ENCODE measurements at places on chromosomes 5 and 9. TPM values are rescaled to one million over a fixed set of nuclear protein-coding genes. Genes with fewer than 3 reads are reported as not detected.

Gene PKD2L2
- total RNA-seq, result not detected

Gene LECT2
- not detected for total RNA-seq

Gene MYOZ3
- total RNA-seq, result 15.8 TPM

Gene LTC4S
- 6.3 TPM for total RNA-seq

Gene HRH2
- total RNA-seq, result 2.7 TPM

Gene NINJ1
- total RNA-seq, result 23.7 TPM

- no peak for DNase-seq
Measured at GRCh38 chr5:65204966-65205365, 276.8 kb downstream of the ADAMTS6 start.

DNA sequence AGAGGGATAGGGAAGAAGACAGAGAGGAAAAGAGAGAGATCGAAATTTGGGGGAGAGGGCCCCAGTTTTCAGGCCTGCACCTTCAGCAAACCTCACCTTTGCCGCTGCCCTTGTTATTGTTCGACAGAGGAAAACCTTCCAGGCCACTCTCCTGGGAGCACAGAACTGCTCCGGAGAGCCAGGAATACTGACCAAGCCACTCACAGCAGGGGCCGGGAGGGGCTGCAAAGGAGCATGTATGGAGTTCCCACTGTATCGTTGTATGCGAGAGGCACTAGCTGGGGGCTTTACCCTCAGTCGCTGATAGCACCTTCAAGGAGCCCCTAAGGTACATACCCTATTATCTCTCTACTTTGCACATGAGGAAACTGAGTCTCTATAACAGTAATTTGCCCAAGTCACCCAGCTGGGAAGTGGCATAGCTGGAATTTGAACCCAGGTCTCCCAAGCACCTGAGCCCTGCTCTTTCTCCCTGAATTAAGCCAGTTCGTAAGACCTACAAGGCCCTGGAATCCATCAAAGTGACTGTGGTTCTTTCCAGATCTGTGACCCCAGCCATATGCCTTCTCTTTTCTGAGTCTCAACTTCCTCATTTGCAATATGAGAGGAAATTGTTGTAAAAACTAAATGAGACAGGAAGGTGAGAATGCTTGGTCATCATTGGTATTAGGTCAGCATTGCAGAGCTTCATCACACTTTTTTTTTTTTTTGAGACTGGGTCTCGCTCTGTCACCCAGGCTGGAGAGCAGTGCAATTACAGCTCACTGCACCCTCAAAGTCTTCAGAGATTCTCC, 21.0 kb upstream of the FOXE1 start:
- peak; percentile 58 for DNase-seq

DNA sequence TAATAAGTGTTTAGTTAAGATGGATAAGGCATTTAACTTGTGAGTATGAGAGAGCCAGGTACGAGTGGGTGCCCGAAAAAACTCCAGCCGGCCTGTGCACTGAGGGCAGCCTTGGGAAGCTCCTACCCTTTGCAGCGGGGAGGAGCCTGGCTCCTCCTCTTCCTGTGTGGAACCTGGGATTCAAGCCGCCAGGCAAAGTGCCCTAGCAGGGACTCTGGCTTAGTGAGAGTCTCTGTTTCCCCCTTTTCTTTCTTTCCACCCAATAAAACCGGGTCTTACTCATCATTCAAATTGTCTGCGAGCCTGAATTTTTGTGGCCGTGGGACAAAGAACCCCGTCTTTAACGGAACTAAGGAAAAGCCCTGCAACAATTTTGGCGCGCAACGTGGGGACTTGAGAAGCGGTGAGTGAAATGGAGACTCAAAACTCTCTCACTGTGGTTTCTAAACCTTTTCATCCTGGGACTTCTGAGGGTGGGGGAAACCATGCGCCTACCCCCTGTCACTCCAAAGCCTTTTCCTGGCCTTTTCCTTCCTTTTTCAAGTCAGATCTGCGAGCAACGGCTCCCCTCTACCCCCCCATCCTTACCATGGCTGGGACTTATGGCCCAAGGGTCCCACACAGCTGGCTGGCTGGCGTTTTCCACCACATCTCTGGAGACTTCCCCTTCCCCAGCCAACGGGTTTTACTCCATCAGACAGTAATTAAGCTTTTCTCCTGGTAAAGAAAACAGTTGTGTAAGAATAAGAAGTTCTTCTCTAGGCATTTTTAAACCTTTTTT, 535.7 kb upstream of the ACO1 start:
- DNase-seq, result no peak

GRCh38 chr9:133977421-133978201, 14.5 kb downstream of the VAV2 start:
- no peak for DNase-seq

DNA sequence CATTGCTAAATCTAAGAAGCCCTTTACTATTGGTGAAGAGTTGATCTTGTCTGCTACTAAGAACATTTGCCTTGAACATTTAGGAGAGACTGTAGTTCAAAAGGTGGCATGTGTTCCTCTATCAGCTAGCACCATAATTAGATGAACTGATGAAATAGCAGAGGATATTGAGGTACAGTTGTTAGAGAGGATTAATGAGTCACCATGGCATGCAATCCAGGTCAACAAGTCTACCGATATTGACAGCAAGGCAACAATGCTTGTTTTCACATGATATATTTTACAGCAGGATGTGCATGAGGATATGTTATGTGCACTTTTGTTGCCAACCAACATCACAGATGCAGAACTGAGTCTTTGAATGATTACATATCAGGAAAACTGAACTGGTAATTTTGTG, 134.3 kb upstream of the CDH9 start:
- no peak for DNase-seq

GRCh38 chr5:7904170-7904569, 35.2 kb downstream of the MTRR start:
- DNase-seq, result no peak

DNA sequence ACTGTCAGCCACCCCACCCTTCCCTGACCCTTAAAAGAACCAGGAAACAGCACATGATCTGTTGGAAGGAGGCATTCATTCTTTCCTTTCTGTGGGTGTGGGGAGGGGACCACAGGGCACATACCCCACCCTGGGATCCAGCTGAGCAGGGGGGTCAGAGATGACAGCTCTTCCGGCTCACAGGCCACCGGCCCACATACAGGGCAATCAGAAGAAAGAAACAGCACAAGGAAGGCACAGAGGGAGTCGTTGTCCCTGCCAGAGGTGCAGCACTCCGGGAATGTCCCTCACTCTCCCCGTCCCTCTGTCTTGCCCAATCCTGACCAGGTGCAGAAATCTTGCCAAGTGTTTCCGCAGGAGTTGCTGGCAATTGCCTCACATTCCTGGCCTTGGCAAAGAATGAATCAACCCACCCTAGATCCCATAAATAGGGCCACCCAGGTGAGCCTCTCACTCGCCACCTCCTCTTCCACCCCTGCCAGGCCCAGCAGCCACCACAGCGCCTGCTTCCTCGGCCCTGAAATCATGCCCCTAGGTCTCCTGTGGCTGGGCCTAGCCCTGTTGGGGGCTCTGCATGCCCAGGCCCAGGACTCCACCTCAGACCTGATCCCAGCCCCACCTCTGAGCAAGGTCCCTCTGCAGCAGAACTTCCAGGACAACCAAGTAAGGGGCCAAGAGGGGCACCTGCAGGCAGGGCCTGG, at the start of gene LCN2:
Gene LCN2 (plus strand): TSS at position 453 of the 701 bp plus-strand sequence. CDS start 73 bp downstream, at position 526.
- peak; percentile 41 for DNase-seq

GRCh38 chr5:156655732-156656131, 194.4 kb upstream of the PPP1R2B start:
- DNase-seq, result no peak

DNA sequence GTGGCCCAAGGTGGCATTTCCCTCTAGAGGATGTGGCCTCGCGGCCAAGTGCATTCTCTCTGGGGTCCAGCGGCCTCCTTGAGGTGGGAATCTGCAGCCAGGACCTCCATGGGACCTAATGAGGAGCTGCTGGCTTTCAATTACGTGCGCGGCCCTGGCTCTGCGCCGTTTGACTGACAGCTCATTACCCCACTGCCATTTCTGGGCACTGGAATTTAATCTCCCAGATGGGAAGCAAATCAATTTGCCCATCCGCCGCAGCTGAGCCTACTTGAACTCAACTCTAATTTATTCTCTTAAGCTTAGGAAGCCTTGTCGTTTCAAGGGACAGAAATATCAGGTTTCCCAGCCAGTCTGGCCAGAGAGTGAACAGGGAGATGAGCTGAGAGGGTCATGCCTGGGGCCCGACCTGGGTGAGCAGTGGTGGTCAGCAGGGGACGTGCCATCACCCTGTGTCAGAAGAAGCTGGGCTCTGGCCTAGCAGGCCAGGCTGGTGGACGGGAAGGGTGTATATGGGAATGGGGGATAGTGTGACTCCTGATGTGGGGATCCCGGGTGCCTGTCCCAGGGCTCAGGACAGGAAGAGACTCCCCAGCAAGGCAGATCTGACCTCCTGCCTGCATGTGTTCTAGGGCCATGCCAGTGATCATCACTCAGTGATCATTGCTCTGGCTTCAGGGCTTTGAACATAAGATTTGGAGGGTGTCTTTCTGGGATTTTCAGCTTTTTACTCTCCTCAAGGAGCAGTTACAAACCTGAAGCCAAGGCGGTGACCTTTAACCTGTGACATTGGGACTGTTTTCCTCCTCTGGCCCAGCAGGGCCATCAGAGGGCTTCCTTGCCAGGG, 69.7 kb downstream of the MACROH2A1 start:
- DNase-seq, result no peak

DNA sequence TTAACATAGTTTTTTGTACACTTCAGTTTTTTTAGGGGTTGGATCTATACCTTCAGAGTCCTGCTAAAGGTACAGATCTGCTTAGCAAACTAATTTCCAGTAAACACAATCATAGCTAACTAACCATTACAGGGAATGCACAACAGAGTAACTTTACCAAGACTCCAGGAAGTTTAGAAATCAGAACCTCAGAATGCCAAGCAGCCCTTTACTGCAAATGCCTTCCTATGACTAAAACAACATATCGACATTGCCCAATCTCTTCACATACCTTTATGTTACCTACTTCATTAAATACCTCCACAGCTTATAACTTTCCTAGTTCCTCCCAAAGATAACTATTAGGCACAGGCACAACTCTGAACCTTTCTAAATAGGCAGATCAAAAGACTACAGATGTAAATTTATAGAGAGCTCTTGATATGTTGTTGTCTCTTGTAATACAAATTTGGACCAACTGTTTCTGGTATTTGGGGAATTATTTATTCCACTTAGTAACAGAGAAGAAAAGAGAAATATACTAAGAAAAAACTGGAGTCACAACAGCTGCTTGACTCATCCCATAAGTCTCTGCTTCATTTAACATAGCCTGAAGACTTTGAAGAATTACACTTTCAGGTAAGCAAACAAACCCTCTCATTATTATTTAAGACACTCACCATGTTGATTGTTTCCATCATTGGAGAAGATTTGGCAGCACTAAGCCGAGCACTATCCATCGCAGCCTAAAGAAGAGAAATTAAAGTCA, 46.0 kb upstream of the OR2K2 start:
- no peak for DNase-seq

GRCh38 chr5:174581479-174581878, 142.9 kb upstream of the MSX2 start:
- peak; percentile 89 for DNase-seq

- no peak for DNase-seq
Measured at GRCh38 chr9:107378006-107378405, 94.9 kb downstream of the RAD23B start.

- no peak for DNase-seq
Measured at GRCh38 chr5:82828211-82828610, 249.0 kb downstream of the TMEM167A start.

GRCh38 chr9:87510252-87510683, 12.6 kb downstream of the DAPK1 start:
- DNase-seq, result no peak

DNA sequence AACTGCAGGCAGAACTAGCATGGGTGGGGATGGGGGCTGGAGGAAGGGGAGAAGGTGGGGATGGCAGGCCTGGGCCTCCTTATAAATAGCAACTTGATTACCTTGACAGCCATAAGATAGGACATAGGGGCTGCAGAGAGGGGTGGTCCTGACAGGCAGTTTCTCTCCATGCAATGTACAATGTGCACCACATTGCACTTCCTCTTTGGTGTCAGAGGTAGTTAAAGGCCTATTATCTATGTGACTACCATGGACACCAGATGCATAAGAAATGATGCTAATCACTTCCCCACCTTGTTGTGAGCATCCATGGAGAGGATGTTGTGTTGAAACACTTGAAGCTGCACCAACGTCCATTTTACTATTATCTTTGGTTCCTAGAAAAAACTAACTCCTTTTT, 20.2 kb upstream of the SUB1 start:
- no peak for DNase-seq
